ENCODE measurements at places on chromosomes 2 and 18.

DNA sequence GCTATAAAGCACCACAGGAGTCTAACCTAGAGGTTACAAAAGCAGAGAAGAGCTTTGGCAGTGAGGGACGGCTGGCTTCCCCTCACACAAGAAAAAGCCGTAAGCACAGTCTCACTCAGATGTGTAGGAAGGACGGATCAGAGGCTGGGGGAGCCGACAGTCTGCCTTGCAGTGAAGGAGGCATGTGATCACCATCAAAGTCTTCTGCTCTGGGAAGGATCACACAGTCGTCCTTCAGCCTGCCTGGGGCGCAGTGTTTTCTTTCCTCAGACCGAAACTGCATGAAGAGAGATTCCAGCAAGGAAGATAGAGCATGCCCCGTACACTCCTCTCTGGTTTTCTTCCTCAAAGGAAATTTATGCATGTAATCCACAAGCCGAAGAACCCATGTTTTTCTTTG is 24.1 kb downstream of the GATA6 start:
- DNase-seq = no peak

DNA sequence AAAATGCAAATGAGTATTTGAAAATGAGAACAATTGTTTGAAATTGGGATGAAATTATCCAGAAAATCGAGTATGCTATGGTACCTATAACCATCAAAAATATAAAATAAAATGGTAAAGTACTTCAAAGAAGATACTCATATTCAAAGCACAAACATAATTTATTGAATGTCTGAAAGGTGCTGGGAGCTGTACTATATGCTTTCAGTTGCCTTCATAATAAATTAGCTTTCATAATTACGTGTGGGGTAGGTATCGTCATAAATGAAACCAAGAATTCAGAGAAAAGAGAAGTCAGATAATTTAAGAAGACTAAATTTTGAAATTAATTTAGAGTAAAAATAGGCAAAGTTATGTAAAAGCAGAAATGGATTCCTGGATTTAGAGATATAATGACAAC is 721.9 kb upstream of the ACVR2A start:
- DNase-seq = no peak

GRCh38 chr2:23027396-23027795 is 357.6 kb upstream of the KLHL29 start:
- DNase-seq = no peak

GRCh38 chr2:174704642-174705041 is 59.6 kb downstream of the CHRNA1 start:
- DNase-seq = no peak

DNA sequence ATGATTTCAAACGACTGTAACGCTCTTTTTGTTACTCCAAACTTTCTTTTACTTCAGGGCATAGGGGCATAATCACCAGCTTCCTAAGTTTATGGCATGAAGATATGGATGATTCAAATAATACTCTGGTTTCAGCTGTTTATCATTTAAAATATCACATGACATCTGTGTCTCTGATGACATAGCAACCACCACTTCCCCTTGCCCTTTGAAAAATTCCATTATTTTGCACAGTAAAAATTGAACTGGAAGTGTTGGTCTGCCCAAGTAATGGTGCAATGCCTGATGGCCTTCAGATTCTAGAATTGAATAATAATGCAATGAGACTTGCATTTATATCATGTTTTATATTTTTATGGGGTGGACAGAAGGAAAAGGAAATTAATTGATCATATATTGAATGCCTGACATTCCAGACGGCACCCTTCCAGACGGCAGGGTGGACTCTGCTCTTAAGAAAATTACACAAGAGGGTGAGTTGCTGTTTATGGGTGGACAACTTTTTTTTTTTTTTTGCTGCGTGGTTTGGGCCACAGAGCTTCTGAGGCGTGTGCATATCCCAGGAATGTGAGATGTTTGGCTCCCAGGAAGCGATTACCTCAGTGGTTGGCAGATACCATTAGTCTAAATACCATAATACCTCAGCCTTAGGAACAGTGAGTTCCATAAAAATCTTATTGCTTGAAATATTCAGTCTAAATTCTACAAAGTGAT is 101.7 kb upstream of the ZNF521 start:
- DNase-seq = no peak

DNA sequence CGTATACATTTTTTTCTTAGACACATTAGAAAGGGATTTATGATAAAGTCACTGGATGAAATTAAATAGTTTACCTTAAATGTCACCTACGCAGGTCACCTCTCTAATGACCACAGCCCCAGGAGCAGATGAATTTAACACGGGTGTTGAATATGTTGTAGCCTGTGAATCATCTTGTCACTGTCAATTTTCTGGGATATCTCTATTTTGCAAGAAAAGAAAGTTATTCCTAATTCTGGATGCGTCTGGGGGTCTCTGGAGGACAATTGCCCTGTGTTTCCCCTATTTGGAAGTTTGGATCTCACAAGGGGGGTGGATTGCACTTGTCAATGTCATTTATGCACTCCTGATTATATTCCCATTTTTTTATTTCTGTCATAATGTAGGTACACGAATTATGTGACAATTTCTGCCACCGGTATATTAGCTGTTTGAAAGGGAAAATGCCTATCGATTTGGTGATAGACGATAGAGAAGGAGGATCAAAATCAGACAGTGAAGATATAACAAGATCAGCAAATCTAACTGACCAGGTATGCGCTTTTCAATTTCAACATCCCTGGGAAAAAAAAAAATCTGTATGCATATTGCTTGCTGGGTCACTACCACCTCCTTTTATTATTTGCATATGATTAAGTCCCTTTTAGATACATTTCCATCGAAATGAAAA is 7.7 kb downstream of the MEIS1 start:
- no peak for DNase-seq
